H1 (cell line): ENCODE measurements at places on chromosomes 11 and 22.

GRCh38 chr11:62010935-62011528, 43.6 kb upstream of the FTH1 start:
- peaks cover 3% of the 10 kb centered on the region; the same call in 1 of the 2 replicates for H3K4me1 ChIP-seq
- DNase-seq = no peak

DNA sequence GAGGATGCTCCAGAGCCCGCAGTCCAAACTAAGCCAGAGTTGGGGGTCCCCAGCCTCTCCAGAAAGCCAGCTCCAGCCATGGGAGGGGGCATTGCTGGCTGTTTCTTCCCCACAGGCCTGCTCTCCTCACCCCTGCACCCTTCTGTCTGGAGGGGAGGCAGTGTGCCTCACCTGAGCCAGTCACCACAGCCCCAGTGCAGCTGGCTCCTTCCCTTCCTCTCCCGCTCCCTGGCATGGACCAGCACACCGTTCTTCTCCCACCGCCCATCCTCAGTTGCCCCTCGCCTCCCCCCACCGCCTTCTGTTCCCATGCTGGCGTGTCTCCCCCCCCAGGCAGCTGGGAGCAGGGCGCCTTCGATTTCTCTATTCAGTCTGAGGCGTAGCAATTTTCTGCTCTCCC, 110.5 kb upstream of the THY1 start:
- H3K27me3 ChIP-seq = no peaks in the 10 kb centered on the region
- H3K4me1 ChIP-seq = no peaks in the 10 kb centered on the region
- no peak for DNase-seq
- no peak overlapping the region for H3K4me3 ChIP-seq
- H3K27ac ChIP-seq = no peak overlapping the region

DNA sequence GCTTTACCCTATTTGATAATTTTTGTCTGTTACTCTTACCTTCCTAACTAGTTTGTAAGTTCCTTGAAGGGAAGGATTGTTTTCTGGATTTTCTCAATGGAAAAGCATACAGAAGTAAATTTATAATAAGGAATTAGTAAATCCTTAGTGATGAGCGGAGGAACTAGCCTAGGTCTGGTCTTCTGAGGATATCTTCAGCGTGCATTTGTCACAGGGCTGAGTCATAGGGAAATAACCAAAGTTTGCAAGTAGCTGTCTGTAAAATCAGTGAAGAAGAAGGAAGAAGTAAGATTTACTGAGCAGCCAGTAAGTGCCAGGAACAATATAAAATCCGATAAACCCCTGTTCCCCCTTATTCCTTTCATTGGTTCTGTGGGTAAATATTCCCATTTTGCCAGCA, 162.7 kb upstream of the SORL1-AS1 start:
- H3K4me1 ChIP-seq = no peaks in the 10 kb centered on the region
- no peak for DNase-seq
- H3K27ac ChIP-seq = no peak overlapping the region
- H3K4me3 ChIP-seq = no peak overlapping the region

DNA sequence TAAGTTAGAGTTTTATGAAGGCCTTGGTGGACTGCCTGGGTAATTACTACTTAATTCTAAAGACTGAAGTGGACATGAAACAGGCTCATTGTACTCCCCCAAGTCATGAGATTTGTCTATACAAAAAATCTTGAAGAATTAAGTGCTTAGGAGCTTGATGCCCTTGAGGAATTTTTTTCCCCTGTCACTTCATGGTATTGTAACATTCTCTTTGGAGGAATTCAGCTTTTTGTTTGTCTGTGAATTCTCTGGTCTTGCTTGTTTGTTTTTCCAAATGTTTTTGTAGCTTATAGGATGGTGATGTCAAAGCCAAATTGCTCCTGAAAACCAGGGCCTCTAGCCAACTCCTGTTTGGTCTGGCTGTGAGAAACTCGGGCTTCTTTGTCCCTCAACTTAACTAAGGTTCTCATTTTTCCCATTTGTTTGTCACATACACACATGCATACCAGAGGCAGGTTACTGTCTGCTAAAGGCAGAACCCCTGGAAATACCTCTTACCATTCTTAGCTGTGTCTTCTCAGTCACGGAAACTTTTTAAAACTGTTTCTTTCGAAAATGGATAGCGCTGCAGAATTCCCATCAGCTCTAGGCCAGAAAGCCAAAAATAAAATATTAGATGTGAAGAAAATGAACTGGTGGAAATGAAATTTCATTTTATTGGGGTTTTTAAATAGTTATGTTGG, 66.9 kb downstream of the AMOTL1 start:
- H3K36me3 ChIP-seq = peaks cover 25% of the 10 kb centered on the region
- no peak overlapping the region for H3K4me3 ChIP-seq
- DNase-seq = no peak
- H3K27me3 ChIP-seq = no peaks in the 10 kb centered on the region

DNA sequence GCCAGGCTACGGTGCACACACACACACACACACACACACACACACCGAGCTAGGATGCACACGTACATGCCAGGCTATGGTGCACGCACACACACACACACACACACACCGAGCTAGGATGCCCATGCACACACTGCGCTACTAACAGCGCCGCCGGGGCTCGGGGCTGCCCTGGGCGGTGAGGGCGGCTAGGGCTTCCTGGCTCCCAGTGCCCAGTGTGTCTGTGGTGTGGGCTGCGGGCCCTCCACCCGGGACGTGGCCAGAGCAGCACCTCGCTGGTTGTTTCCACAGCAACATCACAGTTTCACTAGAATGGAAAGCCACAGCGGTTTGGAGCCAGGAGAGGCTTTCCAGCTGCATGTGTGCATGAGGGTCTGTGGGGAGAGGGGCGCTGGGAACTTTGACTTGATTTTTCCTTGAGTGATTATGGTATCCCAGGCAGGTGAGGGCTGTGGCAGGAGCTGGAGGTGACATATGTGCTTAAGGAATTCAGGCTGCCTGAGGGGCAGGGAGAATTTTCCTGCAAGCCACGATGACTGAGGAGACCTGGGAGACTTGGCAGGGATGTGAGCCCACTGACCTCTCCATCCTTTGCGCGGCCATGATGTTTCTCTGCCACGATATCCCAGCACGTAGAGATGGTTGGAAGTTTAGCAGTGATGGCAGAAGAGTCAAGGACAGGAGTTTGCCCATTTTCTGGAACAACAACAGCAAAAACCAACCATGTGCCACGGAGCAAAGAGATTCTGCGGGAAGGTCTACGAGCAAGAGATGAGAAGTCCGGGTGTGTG, 195.9 kb downstream of the SNX19 start:
- no peak for DNase-seq
- no peaks in the 10 kb centered on the region for H3K27me3 ChIP-seq
- no peak overlapping the region for H3K27ac ChIP-seq
- H3K36me3 ChIP-seq = no peaks in the 10 kb centered on the region

DNA sequence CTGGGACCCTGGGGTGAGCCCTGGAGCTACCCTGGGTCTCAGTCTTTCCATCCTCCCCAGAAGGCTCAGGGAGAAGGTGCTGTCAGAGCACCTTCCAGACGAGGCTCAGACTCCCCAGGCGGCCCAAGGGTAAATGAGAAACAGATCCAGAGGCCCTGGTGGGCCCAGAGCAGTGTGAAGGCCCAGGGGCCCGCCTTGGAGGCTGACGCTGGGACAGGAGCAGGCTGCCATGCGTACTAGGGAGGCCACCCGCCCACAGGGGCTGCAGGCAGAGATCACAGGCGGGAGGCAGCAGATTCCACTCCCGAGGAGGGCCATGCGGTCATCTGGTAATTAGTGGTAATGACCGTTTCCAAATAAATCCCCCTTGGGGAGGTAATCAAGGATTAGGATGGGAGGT, 5.2 kb downstream of the WNT11 start:
- H3K4me1 ChIP-seq = peaks cover 6% of the 10 kb centered on the region
- DNase-seq = no peak
- H3K27ac ChIP-seq = no peak overlapping the region

DNA sequence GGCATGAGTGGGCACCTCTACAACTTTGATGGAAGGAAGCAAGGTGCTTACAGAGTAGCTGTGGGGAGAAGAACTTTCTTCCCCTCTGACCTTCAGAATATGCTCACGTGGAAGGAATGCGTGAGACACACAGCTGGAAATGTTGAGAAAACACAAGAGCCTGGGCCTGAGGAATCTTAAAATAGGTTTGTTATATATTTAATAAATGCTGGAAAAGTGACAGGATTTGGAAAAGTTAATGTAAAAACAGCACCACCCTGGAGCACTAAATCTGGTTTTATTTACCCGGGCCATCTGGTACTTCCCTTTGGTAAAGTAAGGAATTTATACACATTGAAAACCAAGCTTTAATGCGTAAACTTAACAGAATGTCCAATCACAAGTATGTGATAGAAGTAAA, 14.0 kb upstream of the AMPD3 start:
- H3K36me3 ChIP-seq = no peaks in the 10 kb centered on the region
- H3K27ac ChIP-seq = no peak overlapping the region
- H3K4me1 ChIP-seq = no peaks in the 10 kb centered on the region
- H3K27me3 ChIP-seq = no peaks in the 10 kb centered on the region
- H3K4me3 ChIP-seq = no peak overlapping the region

DNA sequence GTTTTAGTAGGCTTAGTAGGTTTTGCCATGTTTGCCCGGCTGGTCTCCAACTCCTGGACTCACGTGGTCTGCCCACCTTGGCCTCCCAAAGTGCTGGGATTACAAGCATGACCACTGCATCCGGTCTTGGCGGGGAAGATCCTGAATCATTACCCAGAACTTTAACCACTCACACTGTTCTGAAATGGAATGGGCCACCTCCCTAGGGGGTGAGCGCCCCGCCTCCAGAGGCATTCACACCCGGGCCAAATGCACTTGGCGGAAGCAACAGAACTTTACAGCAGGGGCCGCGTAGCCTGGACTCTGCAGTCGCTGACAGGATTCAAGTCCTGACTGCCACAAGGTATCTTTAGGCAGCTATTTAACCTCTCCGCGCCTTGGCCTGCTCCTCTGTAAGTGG, 5.4 kb downstream of the CCDC86 start:
- H3K4me1 ChIP-seq = peaks cover 19% of the 10 kb centered on the region
- H3K4me3 ChIP-seq = no peak overlapping the region
- H3K27me3 ChIP-seq = no peaks in the 10 kb centered on the region
- H3K27ac ChIP-seq = no peak overlapping the region

DNA sequence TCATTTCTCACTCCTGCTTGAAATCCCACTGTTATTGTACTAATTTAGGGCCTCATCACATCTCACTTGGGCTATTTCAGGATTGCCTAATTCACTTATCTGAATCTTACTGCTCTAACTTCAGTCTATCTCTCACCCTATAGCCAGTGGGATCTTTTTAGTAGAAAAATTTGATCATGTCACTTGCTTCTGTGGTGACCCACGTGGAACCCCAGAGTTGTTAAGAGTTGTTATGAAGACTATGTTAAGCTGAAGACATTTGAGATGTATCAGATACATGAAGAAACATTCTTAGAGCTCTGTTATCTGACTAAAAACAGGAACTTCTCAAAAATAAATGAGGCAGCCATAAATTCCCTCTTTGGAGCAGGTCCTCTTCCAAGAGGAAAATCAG, 1375.6 kb upstream of the TENM4 start:
- no peaks in the 10 kb centered on the region for H3K27me3 ChIP-seq
- H3K4me3 ChIP-seq = no peak overlapping the region
- H3K4me1 ChIP-seq = peaks cover 3% of the 10 kb centered on the region; the same call in 1 of the 2 replicates
- H3K27ac ChIP-seq = no peak overlapping the region
- H3K36me3 ChIP-seq = no peaks in the 10 kb centered on the region

GRCh38 chr11:32610797-32611352, 27.2 kb downstream of the EIF3M start:
- no peak overlapping the region for H3K27ac ChIP-seq
- H3K4me1 ChIP-seq = no peaks in the 10 kb centered on the region
- no peaks in the 10 kb centered on the region for H3K27me3 ChIP-seq
- peaks cover 11% of the 10 kb centered on the region; the same call in 1 of the 2 replicates for H3K36me3 ChIP-seq
- DNase-seq = no peak
- no peak overlapping the region for H3K4me3 ChIP-seq

- H3K36me3 ChIP-seq = no peaks in the 10 kb centered on the region
- no peak for DNase-seq
- no peaks in the 10 kb centered on the region for H3K4me1 ChIP-seq
- H3K4me3 ChIP-seq = no peak overlapping the region
- H3K27me3 ChIP-seq = no peaks in the 10 kb centered on the region
These were observed 680 bp downstream of the IFT46 start for GRCh38 chr11:118565051-118565450.

DNA sequence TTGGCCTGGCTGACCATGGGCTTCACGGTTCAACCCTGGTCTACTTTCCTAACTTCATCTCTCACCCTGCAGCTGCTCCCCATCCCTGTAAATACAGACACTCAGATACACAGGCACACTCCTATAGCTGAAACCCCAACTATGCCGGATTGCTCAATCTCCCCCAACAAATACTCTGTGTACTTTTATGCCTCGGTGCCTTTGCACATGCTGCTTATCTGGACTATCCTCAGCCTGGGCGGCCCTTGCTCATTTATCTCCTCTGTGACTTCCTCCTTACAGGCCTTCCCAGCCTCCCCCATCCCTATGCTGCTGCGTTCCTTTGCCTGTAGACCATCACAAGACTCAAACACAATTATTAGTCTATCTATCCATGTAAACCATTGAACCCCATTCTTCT, 76.6 kb downstream of the PKNOX2 start:
- H3K27ac ChIP-seq = no peak overlapping the region
- no peak overlapping the region for H3K4me3 ChIP-seq
- H3K27me3 ChIP-seq = 0 out of 2 replicates have a peak, but pooled peaks cover 2% of the 10 kb centered on the region
